ENCODE measurements at places on chromosomes 12 and 14. TPM values are rescaled to one million over a fixed set of nuclear protein-coding genes. Genes with fewer than 3 reads are reported as not detected.

DNA sequence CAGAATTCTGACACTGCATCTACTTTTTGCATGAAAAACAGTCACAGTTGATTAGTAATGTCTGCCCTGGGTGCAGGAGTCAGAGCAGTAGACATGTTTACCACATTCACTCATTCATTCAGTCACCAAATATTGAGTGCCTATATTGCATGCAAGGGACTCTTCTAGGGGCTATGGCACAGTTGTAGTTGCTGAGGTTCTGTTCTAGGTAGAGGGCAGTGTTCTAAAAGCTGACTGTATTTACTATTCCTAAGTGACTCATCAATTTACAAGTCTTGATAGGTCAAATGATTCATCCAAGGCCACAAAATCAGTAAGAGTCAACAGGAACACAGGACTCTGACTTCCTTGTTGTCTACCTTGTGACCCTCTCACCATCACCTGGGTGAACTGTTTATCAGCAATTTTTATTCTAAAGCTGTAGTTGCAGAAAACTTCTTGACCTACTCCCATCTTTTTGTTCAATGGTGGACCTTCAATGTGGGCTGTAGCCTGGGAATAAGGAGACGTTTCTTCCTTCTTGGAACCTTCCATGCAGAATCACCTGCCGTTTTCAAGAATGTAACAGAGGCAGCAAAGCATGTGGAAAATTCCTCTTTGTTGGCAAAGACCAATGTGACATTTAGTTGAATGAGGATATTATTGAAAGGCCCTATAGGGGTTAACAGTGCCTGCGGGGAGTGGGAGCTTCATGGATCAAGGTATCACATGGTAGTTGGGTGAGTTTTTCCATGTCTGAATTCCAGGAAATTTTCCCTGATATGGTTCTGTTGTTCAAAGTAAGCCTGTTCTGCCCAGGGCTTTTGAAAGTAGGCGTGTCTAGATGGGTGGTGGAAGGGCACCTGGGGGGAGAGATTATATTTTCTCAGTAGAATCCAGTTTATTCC is 223.2 kb downstream of the KTN1 start:
- no peak for DNase-seq

DNA sequence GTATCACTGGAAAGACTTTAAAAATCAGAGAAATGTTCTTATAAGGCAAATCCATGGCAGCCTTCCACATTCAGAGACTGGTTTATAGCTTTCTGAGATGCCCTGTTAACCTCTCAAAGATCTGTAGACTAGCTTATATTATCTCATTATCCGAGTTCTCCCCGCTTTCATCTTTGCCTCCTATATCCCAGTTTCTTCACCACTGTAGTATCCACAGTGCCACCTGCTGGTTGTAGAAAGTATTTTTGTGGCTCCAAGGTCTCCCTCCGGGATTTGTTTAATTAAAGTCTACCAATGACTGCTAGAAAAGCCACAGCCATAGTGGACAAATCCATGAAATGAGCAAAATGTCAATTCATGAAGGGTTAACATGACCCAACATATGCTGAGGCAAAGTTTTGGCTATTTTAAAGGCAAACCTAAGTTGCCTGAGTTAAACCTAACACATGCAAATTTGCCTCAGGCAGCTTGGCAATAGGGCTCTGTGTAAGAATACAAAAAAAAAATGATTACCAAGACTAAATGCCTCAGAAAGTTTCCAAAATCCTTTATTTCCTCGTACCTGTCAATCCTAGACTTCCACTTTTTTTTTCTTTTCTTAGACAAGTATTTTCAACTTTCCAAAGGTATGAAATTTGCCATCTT is 218.8 kb upstream of the BMP4 start:
- peak; percentile 50 for DNase-seq

DNA sequence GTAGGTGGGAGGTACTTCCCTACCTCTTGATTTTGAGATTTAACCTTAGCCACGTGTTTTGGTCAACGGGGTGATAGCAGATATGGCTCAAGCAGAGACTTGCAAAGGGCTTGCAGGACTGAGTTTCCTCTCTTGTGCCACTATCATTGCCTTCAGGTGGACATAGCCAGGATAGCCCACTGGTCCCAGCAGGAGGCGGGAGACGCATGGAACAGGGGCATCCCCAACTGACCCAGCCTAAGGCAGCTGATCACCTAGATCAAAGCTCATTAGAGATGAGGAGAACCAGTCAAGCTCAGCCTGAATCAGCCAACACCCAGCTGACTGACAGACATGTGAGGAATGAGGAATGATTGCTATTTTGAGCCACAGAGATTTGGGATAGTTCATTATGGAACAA is 49.6 kb downstream of the CALM1 start:
- DNase-seq = no peak

- peak; percentile 87 for DNase-seq
Observed at GRCh38 chr12:30795410-30796312, 40.9 kb upstream of the CAPRIN2 start.

Gene TRMT61A
- 4.8 TPM for total RNA-seq
